ENCODE measurements at places on chromosomes 7 and 10.

DNA sequence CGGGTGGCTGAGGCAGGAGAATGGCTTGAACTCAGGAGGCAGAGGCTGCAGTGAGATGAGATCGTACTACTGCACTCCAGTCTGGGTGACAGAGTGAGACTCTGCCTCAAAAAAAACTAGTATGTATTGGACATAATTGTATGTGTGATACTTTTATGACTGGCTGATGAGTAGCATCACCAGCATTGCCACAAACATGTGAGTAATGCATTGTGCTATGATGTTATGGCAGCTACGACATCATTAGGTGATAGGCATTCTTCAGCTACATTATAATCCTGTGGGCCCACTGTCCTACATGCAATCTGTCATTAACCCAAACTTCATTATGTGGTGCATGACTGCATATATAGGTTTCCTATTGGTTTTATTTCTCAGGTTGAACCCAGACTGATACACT lies 352.4 kb downstream of the GALNT17 start:
- no peak for DNase-seq

GRCh38 chr10:86929468-86930380 lies 27.7 kb downstream of the MMRN2 start:
- no peak for DNase-seq

DNA sequence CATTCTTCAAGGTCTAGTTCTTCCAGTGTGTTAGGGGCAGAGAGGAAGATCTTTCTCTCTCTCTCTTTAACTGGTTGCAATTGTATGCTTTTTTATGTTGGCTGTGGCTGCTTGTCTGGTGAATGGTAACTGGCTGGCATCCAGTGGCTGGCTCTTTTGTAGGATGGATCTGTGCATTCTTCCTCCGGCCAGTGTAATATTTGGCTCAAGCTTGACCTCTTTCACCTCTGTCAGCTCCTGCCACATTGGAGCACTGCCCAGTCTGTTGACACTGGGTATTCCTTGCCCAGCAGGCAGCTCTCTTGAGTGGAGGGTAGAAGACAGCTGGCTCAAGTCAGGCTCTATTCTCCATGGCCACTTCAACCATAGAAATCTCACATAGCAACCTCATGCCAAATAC lies 528.3 kb downstream of the PHTF2 start:
- DNase-seq = no peak

DNA sequence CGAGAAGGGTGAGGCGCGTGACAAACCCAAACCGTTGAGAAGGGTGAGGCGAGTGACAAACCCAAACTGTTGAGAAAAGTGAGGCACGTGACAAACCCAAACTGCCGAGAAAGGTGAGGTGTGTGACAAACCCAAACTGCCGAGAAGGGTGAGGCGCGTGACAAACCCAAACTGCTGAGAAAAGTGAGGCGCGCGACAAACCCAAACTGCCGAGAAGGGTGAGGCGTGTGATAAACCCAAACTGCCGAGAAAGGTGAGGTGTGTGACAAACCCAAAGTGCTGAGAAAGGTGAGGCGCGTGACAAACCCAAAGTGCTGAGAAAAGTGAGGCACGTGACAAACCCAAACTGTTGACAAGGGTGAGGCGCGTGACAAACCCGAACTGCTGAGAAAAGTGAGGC lies 25.0 kb downstream of the ESYT2 start:
- no peak for DNase-seq

DNA sequence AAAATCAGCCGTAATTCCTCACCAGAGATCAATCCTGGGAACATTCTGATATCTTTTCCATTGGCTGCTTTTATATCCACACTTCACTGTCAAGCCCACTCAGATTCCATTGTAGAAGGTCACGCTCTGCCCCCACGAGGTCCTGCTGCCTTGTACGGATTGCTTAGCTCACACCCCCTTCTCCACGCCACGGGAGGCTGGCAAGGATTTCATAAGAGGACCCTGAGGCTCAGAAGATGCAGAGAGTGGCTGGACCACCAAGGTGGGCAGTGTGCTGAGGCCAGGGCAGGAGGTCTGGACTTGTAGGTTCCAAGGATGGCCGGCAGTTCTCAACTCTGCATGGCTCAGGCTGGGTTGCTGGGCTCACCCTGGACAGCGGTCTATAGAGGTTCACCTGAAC lies 149.7 kb downstream of the RNF216 start:
- no peak for DNase-seq

DNA sequence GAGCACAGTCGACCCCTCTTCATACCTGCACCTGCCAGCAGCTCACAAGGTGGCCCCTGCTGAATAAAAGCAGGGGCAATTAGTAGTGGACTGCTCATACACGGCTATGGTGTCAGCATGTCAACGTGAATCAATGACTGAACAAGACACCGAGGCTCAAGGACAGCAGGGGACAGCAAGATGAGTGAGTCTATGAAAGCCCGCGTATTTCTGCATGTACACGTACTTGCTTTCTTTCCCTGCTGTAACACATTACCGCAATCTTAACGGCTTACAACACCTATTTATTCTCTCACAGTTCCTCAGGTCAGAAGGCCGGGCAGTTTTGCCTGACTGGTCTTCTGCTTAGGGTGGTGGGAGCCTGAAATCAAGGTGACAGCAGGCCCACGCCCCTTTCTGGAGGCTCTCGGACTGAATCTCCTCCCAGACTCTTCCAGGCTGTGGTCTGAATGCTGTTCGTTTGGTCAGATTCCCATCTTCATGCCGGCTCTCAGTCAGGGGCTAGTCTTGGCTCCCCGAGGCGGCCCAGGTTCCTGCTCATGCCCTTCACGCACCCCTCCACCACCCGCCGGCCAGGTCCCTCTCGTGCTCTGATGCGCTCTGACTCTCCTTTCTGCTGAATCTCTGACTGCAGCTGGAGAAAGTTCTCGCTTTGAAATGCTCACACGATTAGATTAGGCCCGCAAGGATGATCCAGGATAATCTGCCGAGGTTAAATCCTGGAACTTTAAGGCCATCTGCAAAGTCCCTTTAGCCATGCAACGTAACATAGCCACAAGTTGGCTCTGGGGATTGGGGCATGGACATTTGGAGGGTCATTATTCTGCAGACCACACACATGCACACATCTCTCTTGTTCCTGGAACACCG lies 7.8 kb upstream of the PPP2R2D start:
- DNase-seq = no peak

GRCh38 chr10:77456414-77456813 lies 181.2 kb downstream of the KCNMA1 start:
- DNase-seq = no peak

- no peak for DNase-seq
These were observed 83.5 kb downstream of the SGMS1 start for GRCh38 chr10:50540069-50540825.

DNA sequence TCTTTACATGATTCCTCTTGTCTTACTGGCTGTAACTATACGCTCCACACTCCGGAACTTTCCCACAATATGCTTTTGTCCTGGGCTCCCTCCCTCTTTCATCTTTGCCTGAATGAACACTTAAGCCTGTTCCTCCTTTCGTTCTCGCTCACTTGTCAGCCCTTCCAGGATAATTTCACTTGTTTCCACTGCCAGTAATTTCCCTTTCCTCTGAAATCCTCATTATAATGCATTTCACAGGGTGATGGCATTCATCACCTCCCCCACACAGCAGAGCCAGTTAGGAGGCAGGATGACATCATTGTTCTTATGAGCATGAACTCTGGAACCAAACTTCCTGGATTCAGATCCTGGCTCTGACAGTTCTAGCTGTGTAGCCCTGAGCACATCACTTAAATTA lies 372.6 kb downstream of the GPR158 start:
- DNase-seq = no peak

- DNase-seq = no peak
These were observed 88.3 kb downstream of the PTPRZ1 start for GRCh38 chr7:121961089-121961867.

DNA sequence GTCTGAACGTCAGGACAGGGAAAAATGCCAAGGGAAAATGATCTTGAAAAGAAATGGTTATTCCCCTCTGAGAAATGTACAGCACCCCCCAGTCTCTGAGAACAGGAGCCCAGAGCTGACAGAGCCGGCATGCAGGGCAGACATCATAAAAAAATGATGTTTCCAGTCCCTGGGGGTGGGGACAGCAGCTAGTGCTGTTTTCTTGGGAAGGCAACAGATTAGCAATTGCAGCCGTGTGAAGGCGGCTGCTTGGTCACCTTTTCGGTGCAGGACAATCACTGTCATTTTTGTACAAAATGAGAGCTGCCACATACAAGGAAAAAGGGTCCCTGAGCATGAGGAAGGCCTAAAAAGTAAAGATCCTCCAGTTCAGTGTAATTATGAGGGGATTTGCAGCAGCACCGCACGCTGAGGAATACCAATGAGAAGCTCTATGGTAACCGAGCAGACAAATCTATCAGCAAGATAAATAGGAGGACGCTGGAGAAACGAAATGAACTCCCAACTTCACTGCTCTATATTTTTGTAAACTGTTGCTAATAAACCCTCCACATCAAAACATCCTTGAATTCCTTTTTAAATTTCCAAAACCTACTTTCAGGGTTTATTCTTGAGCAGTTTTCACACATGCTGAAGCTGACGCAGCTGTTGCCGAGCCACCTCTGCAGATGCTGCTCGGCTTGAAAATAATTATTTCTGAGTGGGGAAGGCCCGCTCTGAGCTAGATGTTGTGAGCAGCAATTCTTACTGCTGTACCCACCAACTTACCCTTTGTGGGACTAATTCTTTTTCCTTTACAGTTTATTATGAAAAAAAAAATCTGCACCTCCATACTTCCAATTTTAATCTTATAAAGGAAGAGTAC lies 98.2 kb upstream of the NEBL start:
- no peak for DNase-seq

- no peak for DNase-seq
These were observed 266.9 kb downstream of the TNS3 start for GRCh38 chr7:47314728-47315607.

- DNase-seq = no peak
These were observed 237.2 kb upstream of the MTPN start for GRCh38 chr7:136214356-136214755.

GRCh38 chr7:196283-196682 lies 3.9 kb downstream of the FAM20C start:
- DNase-seq = no peak

GRCh38 chr7:41809116-41809515 lies 106.2 kb upstream of the INHBA start:
- no peak for DNase-seq

DNA sequence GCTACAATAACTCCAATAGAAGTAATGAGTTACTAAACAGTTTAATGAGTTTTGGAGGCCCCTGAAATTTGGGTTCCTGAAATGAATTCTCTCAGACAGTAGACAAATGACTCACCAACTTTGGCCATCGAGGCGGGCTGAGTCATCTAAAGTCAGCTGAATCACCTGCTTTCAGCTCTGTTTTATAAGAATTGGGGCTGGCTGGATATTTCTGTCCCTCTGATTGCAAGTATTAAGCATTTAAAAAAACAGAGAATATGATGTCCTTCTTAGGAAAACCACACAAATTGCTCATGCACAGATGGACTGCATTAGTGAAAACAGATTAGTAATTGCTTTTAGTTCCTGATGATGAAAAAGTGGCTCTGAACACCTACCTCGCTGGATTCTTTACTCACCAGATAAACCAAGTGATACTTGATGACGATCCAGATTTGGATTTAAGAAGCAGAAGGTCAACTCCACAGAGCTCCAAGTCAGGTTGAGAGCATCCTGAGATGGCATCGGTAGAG lies 59.1 kb downstream of the ZNF365 start:
- DNase-seq = peak; percentile 62

- no peak for DNase-seq
These were observed 15.0 kb downstream of the RET start for GRCh38 chr10:43091846-43092245.

GRCh38 chr10:21700474-21700873 lies 166.4 kb downstream of the MLLT10 start:
- no peak for DNase-seq

GRCh38 chr10:42943025-42943818 lies 133.6 kb upstream of the RET start:
- no peak for DNase-seq

- DNase-seq = no peak
These were observed 199.1 kb upstream of the LYZL2 start for GRCh38 chr10:30828680-30829079.

DNA sequence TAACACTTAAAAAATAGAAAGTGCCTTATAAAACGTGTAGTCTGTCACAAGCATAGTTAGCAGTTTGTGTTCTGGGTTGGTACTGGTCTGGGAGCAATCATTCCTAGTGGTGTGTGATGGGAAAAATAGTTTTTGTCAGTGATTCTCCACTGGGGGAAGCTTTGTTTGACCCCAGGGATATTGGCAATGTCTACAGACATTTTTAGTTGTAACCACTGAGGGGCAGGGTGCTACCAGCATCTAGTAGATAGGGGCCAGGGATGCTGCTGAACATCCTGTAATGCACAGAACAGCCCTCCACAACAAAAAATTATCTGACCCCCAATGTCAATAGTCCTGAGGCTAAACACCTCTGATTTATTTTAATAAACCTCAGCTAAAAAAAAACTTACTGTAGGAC lies 51.6 kb upstream of the CREB5 start:
- no peak for DNase-seq

DNA sequence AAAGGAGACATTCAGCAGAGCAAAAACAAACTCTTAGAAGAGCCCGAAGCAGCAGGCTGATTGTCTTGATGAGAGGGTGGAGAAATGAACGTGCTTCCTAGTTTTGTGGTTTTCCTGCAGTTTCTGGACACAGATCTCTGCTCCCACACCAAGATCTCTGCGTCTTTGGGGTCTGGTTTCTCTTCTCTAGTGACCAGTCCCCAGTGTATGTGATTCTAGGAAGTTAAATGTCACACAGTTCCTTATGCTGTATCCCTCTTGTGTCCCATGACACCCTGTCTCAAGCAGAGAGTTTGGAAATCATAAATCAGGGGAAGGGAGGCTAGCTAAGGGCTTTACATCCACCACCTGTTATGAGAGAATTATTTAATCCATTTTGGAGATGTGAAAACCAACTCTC lies 55.4 kb upstream of the KLF14 start:
- DNase-seq = no peak

- DNase-seq = no peak
These were observed 4.8 kb upstream of the ADAP1 start for GRCh38 chr7:959271-959670.

DNA sequence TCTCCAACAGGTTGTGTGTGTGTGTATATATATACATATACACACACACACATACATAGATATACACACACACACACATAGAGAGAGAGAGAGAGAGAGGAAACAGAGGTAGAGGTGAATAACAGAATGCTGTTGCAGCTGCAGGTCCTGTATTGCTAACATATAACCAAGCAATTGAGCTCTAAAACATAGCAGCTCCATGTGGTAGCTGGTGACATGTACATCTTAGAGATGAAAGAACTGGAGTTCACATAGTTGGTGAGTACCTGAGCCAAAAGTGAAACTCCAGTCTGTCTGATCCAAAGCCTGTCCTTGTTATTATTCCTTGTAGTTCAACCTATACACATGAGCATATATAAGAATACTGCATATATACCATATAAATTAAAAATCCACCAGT lies 152.9 kb upstream of the CSTF2T start:
- no peak for DNase-seq

DNA sequence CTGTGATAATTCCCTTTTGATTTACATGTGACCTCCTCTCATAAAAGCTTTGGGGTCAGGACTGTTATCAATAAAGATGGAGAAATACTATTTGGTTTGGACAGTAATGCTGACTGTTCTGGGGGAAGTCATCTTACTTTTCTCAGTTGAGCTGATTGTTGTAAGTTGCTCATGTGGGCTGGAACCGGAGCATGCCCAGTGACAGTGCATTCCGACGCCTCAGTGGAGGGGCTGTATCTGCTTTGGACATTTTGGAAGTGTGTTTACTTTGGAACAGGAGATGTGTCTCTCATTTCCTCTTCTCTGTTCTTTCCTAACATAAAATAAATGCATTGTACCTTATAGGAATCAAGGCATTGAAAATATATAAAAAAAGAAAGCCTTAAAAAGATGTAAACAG lies 30.1 kb downstream of the RBM33 start:
- DNase-seq = no peak

- DNase-seq = peak; percentile 83
These were observed 214.0 kb upstream of the PRSS1 start for GRCh38 chr7:142535123-142535779.

All from activated CD4-positive, alpha-beta memory T cell treated with anti-CD3 and anti-CD28 coated beads, Interleukin-2, amount 10 ng/mL, durations not matched to agents 7 days and 5 days (primary cell).